ENCODE measurements at places on chromosomes 13 and 19.

DNA sequence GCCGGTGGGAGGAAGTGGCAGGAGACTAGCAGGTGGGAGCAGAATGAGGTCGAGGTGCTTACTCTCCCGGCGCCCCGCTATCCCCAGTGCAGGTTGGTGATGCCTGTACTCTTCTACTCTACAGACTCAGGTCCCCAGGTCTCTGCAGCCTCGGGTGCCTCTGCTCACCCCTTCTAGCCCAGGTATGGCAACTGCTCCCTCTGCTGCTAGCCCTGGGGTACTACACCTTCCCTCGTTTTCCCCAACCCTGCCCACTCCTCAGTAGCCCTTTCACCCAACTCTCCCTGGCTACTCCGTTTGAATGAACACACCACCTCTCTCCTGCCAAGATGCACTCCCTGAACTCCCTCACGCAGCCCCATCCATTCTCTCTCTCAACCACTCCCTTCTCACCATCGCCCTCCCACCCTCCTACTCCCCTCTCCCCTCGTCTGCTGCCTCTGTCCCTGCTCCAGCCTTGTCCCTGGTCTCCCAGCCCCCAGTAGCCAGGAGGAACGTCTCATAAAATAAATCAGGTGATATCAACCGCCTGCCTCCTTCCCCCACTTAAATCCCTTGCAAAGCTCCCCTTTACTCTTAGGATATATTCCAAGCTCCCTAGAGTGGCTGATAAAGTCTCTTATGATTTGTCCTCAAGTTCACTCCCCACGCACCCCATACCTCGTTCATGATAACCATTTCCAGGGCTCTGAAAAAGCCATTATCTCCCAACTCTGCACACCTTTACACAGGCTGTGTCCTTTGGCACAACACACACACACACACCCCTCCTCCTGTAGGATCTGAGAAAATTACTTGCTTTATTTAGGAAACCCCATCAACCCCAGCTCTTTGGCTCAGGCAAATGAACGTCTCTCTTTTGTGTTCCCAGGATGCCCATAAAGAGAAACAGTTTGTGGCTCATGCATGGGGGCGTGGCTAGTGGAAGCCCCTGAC is 8.2 kb upstream of the MEIS3 start:
- peak; percentile 65 for DNase-seq

DNA sequence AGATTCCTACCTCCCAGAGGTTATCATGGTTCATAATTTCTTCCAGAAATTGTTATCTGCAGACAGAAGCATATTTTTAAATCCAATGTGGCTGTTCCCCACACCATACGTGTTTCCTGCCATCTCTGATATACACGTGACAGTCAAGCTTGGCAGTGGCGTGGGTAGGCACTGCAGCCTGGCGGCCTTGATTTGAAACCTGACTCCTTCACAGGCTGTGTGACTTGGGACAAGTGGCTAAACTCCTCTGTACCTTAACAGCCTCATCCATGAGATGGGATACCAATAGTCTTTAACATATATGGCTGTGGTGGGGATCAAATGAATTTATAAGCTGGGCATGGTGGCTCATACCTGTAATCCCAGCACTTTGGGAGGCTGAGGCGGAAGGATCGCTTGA is 33.2 kb downstream of the DPF1 start:
- no peak for DNase-seq

GRCh38 chr19:4508698-4509097 is 9.6 kb downstream of the PLIN4 start:
- no peak for DNase-seq

- DNase-seq: no peak
These were observed 28.5 kb upstream of the CEACAM20 start for GRCh38 chr19:44557933-44558332.

DNA sequence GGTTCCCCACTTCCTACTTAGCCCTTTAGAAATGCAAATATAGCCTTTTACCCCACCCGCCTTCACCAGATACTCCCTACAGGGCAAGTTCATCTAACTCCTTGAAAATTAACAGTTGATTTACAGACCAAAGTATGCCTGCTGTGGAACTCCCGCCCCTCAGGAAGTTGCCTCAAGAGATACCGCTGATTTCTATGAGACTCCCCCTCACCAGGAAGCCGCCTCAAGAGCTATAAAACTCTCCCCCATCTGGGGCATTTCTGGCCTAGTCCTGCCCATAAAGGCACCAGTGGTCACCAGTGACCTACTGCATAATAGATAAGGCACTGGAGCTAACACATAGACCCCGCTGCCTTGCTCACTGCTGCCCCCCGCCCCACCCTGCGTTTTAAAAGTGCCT is 201.7 kb upstream of the UBL3 start:
- DNase-seq: no peak

DNA sequence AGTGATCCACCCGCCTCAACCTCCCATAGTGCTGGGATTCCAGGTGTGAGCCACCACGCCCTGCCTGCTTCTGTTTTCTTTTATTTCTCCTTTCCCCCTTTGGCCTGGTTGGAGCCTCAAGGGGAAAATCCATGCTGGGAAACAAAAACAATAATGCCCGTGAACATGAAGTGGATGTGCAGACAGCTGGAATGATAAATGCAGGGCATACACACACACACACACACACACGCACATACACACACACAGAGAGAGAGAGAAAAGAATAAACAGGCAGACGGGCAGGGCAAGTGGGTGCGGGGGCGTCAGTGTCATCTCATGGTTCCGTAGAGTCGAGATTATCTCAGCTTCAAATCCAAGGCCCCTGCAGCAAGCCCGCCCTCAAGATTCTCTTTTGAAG is 4.4 kb upstream of the PLEKHF1 start:
- DNase-seq: no peak

DNA sequence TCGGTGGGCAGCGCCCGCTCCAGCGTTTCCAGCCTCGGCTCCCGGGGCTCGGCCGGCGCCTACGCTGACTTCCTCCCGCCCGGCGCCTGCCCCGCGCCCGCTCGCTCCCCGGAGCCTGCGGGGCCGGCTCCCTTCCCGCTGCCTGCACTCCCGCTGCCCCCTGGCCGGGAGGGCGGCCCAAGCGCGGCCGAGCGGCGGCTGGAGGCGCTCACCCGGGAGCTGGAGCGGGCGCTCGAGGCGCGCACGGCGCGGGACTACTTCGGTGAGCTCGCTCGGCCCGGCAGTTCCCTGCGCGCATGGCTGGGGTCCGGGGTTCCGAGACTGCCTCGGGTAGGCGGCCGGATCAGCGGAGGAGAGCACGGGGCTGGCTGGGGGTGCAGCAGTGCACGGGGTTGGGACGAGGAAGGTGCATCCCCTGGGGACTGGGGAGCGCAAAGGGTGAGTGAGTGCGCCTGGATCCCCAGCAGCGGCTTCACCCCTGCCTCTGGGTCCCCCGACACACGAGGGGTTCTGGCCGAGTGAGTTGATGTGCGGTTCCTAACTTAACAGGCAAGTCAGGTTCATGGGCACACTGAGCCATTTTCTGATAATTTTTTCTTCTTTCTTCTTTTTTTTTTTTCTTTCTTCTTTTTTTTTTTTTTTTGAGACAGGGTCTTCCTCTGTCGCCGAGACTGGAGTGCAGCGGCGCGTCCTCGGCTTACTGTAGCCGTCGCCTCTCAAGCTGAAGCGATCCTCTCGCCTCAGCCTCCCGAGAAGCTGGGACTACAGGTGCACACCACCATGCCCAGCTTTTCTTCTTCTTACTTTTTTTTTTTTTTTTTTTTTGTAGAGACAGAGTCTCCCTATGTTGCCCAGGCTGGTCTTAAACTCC is 1.1 kb downstream of the WTIP start:
- DNase-seq: no peak

DNA sequence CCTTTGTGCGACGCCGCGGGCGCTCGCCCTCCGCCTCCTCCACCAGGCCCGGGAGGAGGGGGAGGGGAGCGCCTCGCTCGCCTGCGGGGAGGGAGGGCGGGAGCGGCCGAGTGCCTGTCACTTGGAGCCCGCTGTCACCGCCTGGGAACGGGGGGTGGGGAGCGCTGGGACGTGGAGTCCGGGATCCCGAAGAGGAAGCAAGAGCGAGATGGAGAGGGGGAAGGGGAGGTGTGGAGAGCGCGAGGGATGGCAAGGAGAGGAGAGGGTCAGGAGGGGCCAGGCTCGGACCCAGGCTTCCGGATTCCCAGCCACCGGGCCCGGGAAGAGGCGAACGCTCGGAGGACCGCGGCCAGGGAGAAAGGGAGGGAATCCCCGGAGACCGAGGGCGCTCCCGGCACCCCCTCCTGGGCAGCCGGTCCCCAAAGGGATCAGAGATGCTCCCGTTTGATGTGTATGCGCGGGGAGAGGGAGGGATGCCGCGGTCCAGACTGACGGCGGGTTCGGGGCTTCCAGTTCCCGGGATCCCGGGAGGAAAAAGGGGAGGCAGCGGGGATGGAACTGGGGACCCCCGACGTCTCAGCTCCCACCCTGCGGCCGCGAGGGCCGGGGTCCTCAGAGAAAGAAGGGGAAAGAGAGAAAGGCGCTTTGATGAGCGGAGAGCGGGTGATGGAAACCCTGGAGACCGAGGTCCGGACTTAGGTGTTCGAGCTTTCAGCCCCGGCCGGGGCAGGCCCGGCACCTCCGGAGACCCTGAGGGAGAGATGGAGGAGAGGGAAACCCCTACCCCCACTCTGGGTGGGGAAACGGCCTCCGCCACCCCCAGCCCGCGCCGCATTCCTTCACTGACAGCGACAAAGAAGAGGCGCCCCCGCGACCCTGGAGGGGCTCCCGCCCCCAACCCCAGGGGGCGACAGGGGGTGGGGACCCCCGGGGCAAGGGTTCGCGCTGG is 4.7 kb upstream of the DPF1 start:
- no peak for DNase-seq

GRCh38 chr13:90613076-90613795 is 734.3 kb upstream of the MIR17HG start:
- DNase-seq: no peak

- no peak for DNase-seq
These were observed 244.2 kb downstream of the PCCA start for GRCh38 chr13:100333141-100333540.

DNA sequence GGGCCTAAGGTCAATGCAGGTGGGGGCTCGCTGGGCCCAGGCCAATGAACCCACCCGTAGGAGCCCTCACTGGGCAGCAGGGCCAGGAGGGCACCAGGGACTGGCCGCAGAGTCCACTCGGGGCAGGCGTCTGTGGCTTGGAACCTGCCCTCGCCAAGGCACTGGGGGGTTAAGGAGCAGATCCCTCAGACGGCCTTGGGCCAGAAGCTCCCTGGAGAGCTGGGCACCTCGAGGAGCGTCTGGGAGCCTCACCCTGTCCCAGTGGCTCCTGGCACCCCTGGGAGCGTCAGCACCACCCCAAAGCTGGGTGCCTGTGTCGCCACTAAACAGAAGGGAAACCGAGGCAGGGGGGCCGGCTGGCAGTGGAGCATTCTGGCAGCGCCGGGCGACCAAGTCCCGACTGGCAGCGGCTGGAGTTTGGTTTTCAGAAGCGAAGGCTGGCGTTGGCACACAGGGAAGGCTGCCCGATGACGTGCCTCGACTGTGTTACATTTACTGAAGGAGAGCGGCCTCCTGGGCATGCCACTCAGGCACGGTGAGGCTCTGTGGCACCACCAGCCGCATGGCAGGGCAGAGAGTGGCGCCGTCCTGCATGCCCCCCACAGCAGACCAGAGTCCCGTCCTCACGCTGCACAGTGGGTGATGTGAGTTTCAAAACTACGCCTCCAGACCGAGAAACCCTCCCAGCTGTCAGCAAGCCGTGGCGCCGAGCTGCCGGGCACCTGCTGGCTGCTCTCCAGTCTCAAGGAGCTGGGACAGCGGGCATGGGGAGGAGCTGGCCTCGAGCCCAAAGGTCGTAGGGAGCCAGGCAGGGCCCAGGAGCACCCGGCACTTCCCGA is 9.2 kb upstream of the MEX3D start:
- DNase-seq: no peak

DNA sequence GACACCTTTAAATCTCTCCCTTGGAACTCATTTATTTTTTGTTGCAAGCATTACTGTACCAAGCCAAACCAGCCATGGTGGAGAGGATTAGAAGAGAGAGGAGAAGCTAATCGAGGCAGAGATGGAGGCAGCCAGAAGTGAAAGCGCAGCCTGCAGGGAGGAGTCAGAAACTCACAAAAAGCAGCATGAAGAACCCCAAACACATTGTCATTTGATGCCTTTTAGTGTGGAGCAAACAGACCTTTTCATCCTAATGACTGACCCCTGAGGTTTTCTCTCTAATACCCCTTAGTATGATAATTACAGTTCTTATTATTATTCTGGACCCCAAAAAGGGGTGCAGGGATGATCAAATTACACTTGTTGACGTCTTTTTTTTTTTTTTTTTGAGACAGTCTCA is 62.5 kb downstream of the TNFRSF19 start:
- DNase-seq: no peak

GRCh38 chr13:42355491-42356183 is 83.7 kb downstream of the AKAP11 start:
- no peak for DNase-seq

- no peak for DNase-seq
These were observed 22.0 kb downstream of the DPY19L3 start for GRCh38 chr19:32427536-32427935.

DNA sequence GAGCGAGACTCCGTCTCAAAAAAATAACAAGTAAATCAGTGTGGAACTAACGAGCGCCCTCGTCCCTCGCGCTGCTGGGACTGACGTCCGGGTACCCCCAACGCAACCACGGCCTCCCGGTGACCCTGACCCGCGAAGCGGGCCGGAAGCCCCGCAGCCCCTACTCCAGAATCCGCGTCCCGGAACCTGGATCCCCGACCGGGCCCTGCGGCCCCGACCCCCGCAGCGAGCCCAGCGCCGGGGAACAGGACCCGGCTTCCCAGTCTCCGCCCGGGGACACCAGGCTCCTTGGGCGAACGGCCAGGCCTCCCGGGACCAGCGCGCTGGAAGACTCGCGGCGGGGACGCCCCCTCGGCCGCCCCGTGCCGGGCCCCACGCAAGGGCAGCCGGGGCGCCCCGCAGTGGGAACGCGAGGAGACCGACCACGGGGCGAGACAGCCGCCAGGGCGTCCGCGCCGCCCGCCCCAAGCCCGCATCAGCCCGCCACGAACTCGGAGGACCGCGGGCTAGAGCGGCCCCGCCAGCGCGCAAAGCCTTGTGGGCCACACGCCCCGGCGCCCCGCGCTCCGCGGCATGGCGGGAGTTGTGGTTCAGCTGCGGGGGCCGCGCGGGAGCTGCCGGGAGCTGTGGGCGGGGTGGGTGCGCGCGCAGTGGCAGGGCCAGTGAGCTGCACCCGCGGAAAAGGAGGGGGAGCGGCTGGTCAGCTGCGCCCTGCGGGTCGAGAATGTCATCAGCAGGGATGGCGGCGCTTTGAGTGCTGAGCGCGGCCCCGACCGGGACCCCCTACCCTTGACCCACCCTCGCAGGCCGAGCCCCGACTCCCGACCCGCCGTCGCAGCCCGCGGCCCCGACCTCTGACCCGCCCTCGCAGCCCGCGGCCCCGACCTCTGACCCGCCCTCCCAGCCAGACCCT is 7.5 kb upstream of the MADCAM1 start:
- peak; percentile 95 for DNase-seq

DNA sequence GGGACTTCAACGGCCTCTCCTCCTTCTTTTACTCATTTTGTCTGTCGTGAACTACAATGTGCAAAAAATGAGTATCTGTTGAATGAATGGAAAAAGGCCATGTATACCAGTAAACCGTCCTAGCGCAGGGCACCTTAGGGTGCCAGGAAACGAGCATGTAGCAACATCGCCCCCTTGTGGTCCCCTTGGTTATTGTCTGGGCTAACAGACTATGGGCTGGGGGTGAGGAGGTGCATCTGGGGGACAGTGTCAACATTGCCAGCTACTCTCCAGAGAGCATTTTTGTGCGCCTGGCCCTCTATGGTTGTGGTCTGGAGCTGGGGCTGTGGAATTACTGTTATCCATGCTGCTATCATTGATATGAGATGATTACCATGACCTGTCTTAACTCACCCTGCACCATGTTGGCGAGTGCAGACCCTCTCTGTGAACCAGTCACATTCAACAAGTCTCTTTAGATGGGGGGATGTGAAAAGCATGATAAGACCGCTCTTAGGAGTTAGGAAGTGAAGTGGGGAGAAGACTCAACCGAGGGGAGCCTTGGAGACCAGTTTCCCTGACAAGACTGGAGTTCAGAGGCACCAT is 22.8 kb upstream of the SIGLEC11 start:
- DNase-seq: peak; percentile 41

Measured in LoVo (cell line).